T-helper 9 cell (primary cell): ENCODE measurements at places on chromosomes 7 and 10.

- no peak for DNase-seq
Measured at GRCh38 chr10:6141296-6142151, 52.7 kb downstream of the RBM17 start.

DNA sequence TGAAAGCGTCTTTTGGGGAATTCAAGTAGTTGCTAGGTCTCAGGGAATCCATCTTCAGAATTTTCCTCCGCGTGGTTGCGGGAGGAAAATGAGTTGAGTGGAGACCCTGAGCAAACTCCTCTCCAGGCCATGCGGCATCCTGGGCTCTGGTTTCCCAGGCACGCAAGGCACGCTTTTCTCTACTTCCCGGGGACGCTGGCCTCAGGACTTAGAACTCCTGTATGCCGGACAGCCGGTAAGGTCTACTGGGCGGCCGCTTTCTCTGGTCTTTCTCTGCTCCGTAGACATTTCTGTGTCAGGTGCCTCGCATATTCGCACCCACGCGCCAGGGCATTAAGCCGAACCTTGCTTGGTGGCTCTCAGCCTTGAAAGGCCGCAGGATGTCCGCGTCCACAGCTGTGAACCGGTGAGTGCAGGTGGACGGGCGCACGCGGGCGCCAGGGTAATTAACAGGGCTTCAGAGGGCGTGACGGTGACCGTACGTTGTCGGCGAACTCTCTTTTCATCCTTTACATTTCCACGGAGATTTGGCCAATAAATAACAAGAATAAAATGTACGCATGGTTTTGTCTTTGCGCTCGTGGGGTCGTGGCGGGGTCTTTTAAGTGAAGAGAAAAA, 992 bp upstream of the RBM20 start:
- DNase-seq: no peak

- DNase-seq: no peak
Measured at GRCh38 chr7:45342236-45342635, 184.6 kb downstream of the RAMP3 start.

DNA sequence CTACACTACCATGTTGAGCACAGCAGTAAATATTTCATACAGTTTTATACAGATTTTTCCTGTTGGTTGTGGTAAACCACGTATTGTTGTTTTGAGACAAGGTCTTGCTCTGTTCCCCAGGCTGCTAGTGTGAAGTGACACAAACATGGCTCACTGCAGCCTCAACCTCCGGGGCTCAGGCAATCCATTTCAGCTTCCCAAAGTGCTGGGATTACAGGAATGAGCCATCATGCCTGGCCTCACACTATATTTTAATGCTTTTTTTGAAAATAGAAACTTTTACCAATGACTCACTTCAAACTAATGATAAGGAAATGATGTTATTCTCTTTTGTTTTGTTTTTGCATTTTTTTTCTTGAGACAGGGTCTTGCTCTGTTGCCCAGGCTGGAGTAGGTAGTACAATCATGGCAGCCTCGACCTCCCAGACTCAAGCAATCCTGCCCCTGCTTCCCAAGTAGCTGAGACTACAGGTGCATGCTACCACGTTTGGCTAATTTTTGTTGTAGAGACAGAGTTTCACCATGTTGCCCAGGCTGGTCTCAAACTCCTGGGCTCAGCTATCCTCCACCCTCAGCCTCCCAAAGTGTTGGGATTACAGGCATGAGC, 210.6 kb downstream of the TPST1 start:
- no peak for DNase-seq

DNA sequence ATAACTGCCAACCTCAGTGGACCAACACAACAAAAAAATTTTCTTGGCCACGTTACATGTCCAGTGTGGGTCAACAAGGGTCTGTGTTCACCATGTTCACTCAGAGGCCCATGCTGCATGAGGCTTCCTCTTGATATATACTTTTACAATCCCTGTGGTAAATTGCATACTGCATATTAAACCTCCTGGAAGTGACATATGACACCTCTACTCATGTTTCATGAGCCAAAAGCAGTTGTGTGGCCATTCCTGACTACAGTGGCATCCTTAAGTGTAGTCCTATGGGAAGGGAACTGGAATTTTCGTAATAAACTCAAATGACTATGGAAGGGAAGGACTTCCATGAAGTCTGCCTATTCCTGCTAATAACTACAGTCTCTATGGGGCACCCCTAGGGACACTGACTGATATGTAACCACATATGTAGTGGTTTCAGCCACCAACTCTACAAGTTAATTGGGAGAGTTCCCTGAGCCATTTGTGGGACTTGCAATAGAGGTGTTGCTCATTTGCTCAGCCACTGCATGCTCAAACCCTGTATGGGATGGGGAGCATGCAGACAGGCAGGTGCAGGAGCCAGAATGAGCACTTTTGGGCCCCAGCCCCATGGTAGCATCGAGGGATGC, 9.7 kb downstream of the DYNC1I1 start:
- DNase-seq: no peak

GRCh38 chr7:78607099-78607498, 808.5 kb downstream of the PHTF2 start:
- DNase-seq: no peak

DNA sequence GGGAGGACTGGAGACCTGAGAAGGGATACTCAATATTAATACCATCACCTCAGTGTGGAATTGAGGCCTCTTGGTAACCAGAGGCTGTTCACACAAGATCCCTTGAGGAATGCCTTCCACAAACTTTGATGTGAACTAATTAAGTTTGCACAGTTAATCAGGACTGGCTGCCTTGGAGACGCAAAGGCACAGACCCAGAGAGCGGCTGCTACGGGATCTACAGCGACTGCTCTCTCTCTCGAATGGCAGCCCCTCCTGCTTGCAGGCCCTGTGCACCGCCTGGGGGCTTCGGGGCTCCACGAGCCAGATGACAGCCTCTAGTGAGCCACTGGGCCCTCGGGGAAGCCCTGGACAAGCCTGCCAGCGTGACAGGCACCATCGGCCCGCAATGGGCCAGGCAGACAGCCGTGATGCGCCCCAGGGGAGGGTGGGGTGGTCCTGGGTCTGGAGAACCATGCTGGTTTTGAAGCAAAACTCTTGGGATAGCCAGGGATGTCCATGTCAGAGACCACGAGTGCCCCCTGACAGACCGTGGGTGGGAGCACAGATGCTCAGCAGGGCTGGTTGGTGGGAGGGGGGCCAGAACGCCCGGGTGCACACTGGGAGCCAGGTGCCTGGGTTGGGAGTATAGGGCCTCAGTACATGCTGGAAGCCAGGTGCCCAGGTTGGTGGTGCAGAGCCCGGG, 195.6 kb downstream of the ELFN1 start:
- no peak for DNase-seq

GRCh38 chr10:30495687-30496086, 61.7 kb downstream of the MAP3K8 start:
- DNase-seq: no peak

DNA sequence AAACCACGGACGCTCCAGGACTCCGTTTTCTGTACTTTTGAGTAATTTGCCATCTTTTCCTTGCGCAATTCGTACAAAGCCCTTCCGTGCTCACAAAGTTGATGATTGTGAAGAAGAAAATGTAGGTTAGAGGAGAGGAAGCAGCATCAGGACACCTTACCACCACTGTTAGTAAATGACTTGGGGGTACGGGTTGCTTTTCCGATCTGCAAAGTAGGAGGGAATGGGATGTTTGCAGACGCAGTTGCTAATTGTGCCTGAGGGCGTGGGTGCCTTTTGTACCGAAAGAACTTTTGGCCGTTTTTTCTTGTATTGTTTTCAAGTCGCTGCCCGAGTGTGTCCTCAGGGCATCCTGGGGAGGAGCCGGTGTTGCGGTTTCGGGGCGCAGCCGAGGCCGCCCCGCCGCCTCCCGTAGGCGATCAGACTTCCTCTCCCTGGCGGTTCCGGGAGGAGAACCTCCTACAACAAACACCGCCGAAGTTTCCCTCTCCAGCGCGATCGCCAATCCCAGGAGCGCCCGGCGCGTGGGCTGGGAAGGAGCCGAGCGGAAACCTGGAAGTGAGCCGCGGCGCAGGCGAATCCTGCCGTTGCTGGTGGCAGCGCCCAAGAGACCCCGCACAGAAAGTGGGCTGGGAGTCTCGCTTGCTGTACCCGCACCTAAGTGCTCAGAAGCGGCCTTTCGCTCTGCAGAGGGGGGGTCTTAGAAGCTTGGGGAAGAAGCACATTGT, 1.0 kb downstream of the PRR15 start:
- DNase-seq: no peak

- DNase-seq: no peak
Measured at GRCh38 chr10:5159126-5159525, 25.8 kb downstream of the AKR1C8 start.

DNA sequence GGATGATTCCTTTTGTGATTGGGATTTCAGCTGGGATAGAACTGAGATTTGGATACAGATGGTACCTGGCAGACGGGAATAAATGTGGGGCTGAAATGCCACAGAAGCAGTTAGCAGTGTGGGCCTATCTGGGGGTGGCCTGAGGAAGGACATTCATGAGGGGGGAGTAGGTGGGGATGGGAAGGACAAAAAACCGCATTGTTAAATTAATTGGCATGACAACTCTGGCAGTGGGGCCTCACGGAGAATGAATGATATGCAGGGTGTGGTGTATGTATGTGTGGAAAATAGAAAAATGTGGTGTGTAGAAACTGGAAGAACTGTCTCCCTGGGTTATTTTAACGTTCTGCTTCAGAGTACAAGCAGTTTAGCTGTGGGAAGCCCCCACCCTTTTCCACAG, 17.8 kb downstream of the SDK1 start:
- no peak for DNase-seq

DNA sequence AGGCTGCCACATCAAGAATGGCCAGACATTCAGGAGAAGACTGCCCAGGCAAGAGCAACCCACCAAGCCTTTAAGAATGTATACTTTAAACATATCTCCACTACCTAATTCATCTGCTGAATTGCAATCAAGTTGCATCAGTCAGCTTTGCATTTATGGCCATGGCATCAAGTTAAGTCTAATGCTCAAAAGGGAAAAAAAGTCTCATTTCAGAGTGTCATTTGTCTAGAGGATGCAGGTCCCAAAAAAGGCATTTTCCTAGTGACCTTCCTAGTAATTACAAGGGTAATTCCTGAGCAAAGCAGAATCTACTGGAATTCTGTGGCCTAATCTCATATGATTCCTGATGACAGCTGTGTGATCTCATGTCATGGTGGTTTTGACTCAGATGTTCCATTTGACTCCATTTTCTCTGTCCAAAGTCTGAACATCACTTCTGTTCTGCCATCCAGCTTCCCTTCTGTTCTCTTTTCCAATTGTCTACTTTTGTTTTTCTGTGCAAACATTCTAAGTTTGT, 7.3 kb upstream of the CABCOCO1 start:
- DNase-seq: no peak

DNA sequence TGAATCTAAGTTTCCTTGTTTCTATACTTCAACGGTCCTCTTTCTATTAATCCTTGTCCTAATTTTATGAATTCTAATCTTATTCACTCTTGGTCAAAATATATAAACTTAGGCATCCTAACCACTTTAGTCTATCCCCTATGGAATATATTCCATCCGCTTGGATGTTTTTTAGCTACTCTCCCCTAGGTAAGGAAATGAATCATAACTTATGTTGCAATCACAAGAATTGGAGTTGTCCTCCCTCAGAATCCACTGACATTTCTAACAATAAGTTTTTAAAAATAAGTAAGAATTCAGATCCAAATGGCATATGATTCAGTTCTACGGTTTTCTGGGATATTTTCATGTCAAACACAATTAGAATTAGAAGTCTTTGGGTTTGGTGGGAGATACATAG, 1081.6 kb downstream of the SORCS1 start:
- no peak for DNase-seq

GRCh38 chr10:120838941-120839340, 12.2 kb upstream of the WDR11 start:
- DNase-seq: no peak

DNA sequence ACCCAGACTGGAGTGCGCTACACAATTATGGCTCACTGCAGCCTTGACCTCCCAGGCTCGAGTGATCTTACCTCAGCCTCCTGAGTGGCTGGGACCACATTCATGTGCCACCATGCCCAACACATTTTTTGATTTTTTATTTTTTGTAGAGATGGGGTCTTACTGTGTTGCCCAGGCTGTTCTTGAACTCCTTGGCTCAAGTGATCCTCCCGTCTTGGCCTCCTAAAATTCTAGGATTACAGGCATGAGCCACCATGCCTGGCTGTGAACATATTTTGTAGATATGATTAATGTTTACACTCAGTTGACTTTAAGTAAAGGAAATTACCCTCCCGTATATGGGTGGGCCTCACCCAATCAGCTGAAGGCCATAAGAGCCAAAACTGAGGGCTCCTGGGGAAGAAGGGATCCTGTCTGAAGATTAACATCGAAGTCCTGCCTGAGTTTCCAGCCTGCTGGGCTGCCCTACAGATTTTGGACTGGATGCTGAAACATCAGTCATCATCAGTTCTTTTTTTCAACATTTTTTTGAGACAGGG, 127.1 kb downstream of the ACTR3B start:
- no peak for DNase-seq

- DNase-seq: peak; percentile 82
Measured at GRCh38 chr10:43322769-43323168, 48.7 kb upstream of the FXYD4 start.

DNA sequence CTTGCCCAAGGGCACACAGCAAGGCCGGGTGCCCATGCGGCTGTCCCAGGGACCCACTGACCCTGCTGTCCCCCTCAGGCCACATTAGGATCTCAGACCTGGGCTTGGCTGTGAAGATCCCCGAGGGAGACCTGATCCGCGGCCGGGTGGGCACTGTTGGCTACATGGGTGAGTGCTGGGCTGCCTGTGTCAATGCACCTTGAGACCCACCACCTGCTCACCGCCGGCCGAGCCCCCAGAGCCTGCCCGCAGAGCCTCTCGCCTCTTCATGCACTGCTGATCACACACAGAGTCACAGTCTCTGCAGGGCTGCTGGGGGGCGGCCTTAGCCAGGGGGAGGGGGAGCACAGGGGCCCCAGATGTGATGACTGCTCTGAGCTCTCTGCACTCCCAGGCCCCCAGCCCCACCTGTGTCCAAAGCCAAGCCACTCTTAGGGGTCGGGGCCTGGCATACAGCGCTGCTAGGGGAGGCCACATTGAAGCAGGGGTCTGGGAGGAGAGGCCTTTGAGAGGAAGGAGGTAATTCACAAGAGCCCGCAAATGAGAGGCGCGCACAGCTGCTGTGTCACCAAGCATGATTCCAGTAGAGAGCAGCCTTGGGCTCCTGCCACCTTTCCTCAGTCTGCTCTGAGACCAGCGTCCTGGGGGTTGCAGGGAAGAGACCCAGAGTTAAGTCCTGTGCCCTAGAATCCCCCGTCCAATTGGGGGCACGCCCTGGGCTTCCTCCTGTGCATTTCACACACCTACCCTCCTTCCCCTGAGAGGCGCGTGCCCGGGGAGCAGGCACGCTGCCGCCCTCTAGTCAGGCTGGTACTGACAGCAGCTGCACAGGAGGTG, 100.4 kb downstream of the RGS10 start:
- DNase-seq: no peak

GRCh38 chr7:87300756-87301155, 44.7 kb upstream of the CROT start:
- no peak for DNase-seq

GRCh38 chr10:62866451-62866850, 50.3 kb upstream of the EGR2 start:
- DNase-seq: no peak

DNA sequence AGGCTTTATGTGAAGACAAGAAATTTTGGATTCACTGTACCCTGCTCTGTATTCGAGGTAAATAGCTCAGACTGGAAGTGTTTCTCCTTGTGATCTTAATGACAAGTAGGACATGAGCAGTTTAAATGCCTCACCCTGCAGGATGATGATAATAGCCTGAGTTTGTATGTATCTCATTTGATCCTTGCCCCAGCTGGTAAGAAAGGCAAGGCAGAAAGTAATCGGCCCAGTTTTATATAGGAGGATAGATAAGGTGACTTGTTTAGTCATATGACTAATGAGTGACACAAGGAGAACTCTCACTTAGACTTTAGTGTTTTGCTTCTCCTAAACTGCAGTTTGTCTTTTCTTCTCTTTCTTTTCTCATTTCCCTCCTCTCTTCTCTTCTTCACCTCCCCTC, 372.6 kb downstream of the PHF14 start:
- no peak for DNase-seq
